ENCODE measurements at places on chromosomes 3 and 15.

DNA sequence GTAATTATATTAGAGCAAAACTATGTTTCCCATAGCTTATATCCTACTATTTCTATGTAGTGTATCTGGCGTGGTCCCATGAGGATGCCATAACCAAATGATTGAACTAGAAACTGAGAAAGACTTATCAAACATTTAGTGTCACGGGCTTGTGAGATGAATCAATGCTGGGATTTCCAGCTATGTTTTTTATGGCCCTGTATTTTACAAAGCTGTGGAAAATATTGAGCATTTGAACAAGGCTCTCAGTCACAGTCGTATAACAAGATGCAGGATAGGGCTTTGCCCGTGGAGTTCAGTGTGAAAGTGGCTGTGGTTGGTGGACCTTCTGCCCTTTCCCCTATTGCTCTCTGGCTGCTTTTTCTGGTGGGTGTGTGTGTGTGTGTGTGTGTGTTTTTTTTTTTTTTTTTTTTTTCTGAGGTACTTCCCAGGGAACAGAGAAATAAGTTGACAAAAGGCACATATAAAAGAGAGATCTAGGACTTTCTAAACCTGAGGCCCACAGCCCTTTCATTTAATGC is 60.7 kb downstream of the CACNA1D start:
- no peak for DNase-seq

- DNase-seq, result no peak
These were observed 247.7 kb upstream of the GADL1 start for GRCh38 chr3:31142139-31142538.

DNA sequence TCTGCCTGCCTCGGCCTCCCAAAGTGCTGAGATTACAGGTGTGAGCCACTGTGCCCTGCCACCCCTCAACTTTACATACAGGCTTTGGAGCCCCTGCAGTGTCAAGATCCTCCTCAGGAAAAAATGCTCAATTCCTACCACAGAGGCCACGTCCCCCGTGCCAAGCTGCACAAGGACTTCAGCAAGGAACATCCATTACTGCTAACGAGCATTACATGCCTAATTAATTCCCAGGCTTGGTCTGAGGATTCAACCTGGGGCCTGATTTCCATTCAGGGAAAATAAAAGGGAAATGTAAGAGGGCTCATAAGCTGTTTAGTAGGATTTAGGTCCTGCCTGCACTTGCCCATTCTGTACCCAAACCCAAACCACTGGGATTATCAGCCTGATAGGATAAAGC is 161.4 kb downstream of the RAB11A start:
- no peak for DNase-seq

GRCh38 chr15:92904722-92905571 is 4.8 kb downstream of the CHD2 start:
- peak; percentile 25 for DNase-seq

DNA sequence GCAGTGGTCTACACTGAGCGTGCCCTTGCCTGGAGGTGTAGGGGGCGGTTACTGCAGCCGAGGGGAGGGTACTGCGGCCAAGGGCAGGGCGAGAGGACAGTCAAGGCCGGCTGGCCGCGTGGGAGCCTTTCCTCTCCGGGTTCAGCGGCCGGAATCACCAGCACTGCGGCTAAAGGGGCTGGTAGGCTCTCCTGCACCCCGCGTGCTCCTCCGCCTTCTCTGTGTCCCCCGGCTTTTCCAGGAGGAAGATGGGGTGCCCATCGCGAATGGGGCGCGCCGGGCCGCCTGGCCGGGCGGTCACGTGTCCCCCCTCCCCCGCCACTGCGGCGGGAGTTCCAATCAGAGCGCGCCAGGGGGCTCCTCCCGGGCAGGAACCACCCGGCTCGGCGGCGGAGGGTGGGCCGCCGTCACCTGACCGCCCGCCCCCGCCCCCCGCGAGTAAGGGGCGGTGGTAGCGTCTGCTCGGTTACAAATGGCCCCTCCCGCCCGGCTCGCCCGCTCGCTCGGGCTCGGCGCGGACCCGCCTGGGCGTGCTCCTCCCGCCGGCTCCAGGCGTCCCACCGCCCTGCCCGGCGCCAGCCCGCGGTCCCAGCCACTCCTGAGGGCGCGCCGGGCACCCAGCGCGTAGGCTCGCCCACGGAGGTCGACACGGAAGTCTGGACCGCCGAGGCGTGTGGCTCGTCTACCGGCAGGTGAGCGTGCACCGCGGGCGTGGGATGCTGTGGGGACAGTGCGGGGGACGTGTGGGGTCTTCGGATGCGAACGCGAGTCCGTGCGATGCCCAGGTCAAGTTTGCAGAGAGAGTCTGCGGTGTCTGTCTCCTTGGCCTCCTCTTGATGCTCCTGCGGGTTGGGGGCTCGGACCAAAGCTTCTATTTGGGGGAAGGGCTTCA is 242.6 kb upstream of the TOPAZ1 start:
- peak; percentile 51 for DNase-seq

DNA sequence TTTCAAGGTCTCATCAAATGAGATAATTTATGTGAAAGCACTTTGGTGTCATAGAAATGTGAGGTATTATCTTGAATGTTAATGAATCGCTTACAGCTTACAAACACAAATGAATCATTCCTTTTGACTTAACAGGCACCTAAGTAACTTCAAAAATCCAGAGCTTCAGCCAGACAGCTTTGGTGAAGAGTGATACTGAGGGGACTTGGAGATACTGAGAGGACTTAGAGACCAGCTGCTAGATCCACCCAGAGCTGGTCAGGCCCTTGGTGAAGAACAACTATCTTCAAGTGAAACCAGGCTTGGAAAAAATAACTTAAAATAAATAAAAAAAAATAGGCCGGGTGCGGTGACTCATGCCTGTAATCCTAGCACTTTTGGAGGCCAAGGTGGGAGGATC is 16.2 kb upstream of the ZFYVE19 start:
- peak; percentile 24 for DNase-seq
